ENCODE measurements at places on chromosomes 16 and 17.
A peak's percentile ranks its signal among the peaks of the same experiment; 100 is the strongest.

- no peak for DNase-seq
Observed at GRCh38 chr17:78805301-78805700, 23.2 kb upstream of the CYTH1 start.

DNA sequence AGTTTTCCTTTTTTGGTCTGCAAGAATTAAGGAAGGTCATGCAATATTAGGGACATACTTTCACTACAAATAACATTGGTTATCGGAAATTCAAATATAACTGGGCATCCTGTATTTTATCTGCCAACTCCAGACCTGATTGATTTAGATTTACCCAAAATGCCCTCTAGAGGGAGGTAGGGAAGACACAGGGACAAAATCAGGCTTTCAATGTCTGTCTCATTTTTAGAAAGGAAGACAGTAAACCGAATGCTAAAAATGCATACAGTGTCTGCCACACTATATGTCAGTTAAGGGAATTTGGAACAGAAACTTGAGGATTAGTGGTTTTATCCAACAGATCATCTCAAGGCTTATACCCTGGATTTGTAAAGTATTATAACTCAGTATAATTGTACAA, 161.7 kb upstream of the SOX9 start:
- peak; percentile 5 for DNase-seq

- DNase-seq: no peak
Observed at GRCh38 chr17:74715144-74715543, 2.4 kb upstream of the CD300LF start.

DNA sequence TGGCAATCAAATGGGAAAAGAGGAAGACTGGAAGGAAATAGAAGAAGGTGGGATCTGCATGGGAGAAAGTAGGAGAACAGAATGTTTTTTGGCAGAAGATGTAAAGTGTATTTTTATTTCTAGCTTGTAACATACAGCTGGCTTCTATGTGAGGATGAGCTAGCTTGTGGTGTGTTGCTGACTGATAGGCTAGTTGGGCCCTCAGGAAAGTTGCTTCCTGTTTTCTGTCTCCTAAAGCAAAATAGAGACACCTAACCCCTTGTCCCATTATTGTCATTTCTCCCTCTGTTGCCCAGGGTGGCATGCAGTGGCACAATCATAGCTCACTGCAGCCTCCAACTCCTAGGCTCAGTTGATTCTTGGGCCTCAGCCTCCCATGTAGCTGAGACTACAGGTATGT, 15.9 kb downstream of the TNRC6A start:
- DNase-seq: peak; percentile 38

- DNase-seq: no peak
Observed at GRCh38 chr16:11614587-11615175, 28.0 kb upstream of the LITAF start.

GRCh38 chr16:83143788-83144187, 517.0 kb downstream of the CDH13 start:
- no peak for DNase-seq

DNA sequence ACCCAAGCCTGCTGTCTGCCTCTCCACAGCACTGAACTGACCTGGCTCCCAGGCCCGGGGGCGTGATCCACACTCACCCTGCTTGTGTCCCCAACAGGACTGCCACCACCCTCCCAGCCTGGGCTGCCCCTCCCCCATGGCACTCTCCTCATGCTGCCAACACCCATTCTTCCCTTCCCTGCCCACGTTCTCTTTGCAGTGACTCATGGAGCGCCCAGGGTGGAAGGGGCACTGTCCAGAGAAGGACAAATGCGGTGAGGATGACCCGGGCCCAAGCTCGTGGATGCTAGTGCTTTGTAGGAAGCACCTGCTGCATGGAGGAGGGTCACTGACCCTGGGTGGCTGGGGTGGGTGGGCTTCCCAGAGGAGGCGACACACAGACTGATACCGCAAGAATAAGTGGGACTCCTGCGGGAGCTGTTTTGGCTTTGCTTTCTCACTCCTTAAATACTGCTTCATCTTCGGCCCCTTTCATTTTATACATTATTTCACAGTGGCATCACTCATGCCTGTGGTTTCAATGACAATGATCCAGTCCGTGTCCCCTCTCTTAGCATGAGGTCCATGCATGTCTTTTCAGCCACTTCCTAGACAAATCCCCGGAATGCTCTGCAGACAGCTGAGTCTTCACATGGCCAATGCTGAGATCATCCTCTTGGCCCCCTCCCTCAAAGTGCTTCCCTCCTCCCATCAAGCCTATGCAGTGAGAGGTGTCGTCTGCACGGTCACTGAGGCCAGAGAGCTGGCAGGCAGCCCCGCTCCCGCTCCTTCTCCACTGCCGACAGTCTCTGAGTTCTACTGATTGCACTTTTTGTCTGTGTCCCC, 17.6 kb downstream of the CDK5R1 start:
- DNase-seq: no peak

GRCh38 chr16:81558444-81559175, 114.0 kb downstream of the CMIP start:
- peak; percentile 46 for DNase-seq
